Esophagus (tissue), 2 donors: ENCODE measurements at places on chromosomes 5 and 9. TPM values are rescaled to one million over a fixed set of nuclear protein-coding genes. Genes with fewer than 3 reads are reported as not detected.

Gene LCN9
- polyA plus RNA-seq = not detected

Gene TIMD4
- polyA plus RNA-seq = not detected

Gene ACTBL2
- polyA plus RNA-seq = not detected

Gene FAM221B
- not detected for polyA plus RNA-seq

Gene MRPL22
- polyA plus RNA-seq = 53.9 TPM

Gene SHOC1
- polyA plus RNA-seq = 0.06 TPM

Gene LHX3
- not detected for polyA plus RNA-seq
